ENCODE measurements at places on chromosomes 11 and 22.

- H3K27me3 ChIP-seq, result no peaks in the 10 kb centered on the region
- H3K4me1 ChIP-seq, result no peaks in the 10 kb centered on the region
- no peak overlapping the region for H3K4me3 ChIP-seq
- H3K36me3 ChIP-seq, result no peaks in the 10 kb centered on the region
Measured at GRCh38 chr22:28297504-28297903, 378.4 kb upstream of the PITPNB start.

GRCh38 chr11:123161376-123162030 lies 33.5 kb downstream of the CLMP start:
- no peaks in the 10 kb centered on the region for H3K27me3 ChIP-seq
- H3K4me1 ChIP-seq, result peaks cover 66% of the 10 kb centered on the region
- H3K4me3 ChIP-seq, result no peak overlapping the region

- H3K27ac ChIP-seq, result no peak overlapping the region
- H3K4me3 ChIP-seq, result no peak overlapping the region
- no peaks in the 10 kb centered on the region for H3K4me1 ChIP-seq
- H3K36me3 ChIP-seq, result no peaks in the 10 kb centered on the region
Measured at GRCh38 chr22:28019360-28019759, 100.3 kb upstream of the PITPNB start.

GRCh38 chr22:50399751-50400331 lies 56.7 kb downstream of the PPP6R2 start:
- no peaks in the 10 kb centered on the region for H3K27me3 ChIP-seq
- H3K4me3 ChIP-seq, result no peak overlapping the region
- H3K27ac ChIP-seq, result peak overlapping the region; percentile 80
- peak; percentile 62 for DNase-seq
- peaks cover 19% of the 10 kb centered on the region for H3K36me3 ChIP-seq

DNA sequence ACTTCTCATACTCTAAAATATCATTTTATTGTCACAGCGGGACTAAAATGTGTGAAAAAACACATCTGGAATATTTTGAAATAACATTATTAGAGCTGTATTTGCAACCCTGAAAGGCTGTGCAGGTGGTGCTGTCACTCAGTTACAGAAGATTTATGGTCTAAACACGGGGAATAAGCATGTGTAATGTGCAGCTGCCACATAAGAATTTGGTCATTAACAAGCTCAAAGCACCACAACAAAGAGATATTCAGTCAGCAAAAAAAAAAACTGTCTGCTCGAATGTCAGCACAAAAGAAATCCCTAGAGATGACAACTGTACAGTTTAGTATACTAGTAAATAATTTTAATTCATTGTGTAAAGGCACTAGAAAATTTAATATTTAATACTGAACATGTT lies 31.3 kb downstream of the TMEM123 start:
- H3K4me1 ChIP-seq, result peaks cover 26% of the 10 kb centered on the region
- H3K27me3 ChIP-seq, result no peaks in the 10 kb centered on the region
- no peaks in the 10 kb centered on the region for H3K36me3 ChIP-seq
- no peak for DNase-seq
- H3K27ac ChIP-seq, result no peak overlapping the region

Measured in A673 (cell line).